ENCODE measurements at places on chromosomes 3 and 15.

DNA sequence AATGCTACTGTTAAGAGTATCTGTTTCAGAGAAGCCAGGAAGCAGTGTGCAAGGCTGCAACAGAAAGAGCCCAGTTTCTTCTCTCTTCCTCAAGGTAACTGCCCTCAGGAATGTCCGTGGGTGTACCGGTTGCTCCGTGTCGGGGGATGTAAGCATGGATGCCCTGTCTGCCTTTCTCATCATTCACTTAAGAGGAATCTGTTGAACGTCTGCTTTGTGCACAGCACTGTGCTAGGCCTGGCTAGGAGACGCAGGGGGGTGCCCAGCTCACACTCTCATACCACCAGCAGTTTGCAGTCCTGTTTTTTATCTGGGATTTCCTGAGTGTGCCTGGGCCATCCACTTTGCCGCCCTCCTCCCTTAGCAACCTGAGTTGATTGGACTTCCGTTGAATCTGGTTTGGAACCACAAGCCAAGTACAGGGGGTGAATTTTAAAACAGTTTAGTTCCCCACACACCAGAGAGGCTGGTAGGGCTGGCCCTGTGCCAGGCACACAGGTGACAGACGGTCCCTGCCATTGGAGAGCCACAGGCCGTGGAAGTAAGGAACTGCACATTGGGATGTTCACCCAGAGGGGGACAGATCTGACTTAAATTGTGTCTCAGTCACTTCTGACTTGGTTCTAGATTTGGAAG is 11.2 kb downstream of the BOC start:
- no peak for DNase-seq

- no peak for DNase-seq
These were observed 200.3 kb downstream of the MINAR1 start for GRCh38 chr15:79632457-79632856.

DNA sequence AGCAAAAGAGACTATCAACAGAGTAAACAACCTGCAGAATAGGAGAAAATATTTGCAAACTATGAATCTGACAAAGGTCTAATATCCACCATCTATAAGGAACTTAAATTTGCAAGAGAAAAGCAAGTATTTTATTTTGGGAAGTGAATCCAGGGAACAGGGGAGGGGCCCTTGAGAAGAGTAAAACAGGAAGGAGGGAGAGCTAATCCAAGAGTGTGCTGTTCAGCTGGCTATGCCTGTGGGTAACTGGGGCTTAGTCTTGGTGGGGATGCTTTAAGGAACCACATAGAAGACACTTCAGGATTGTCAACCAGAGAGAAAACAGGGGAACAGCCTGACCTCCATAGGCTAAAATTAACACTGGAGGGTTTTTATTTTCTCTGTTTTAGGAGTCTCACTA is 3.9 kb upstream of the HHLA2 start:
- DNase-seq, result no peak

DNA sequence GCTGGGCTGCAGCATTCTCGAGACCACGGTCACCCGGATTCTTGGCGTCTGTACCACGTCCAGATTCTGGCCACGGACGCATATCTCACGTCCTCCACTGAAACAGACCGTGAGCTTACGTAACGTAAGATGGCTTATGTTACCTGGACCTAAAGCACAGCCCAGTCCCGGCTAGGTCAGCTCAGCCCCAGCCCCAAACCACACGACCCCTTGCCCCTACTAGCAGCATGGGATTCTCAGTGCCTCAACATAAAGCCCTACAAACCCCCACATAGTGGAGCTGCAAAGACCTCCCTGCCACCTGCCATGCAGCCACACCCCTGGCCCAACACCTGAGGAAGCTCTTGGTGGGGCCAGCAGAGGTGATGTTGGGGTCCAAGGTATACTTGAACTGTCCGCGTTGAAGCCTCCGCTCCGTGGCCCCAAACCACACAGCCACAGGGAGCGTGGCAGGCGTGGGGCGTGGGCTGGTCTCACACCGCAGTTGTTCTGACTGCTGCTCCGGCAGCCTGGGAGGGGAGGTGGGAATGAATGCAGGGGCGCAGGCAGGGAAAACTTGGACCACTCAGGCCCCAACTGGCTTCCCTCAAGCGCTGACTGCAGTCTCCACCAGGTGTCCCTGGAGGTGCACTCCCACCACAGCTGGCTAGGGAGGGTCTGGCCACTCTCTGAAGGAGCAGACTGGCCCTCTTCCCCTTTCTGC is 14.5 kb downstream of the PLXNB1 start:
- DNase-seq, result no peak

GRCh38 chr3:45670991-45671390 is 18.2 kb upstream of the SACM1L start:
- DNase-seq, result no peak

DNA sequence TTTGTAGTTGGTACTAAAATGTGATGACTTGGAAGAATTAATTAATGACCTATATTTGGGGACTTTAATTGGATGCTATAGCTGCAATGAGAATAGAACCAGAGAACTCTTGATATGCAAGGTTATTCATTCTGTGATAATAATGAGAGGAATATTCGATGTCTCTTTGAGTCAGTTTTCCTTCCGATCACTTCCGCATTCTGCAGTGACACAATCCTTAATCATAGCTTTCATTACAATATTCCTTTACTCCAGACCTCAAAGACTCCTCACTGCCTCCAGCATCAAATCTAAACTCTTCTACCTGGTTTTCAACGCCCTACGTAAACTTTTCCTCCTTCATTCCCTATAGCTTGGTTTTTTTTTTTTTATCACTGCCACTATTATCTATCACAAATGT is 21.6 kb downstream of the B3GNT5 start:
- DNase-seq, result no peak
